Epithelial cell of alveolus of lung (primary cell): ENCODE measurements at places on chromosomes 1 and 21. TPM values are rescaled to one million over a fixed set of nuclear protein-coding genes. Genes with fewer than 3 reads are reported as not detected.

Gene KRTAP19-6
- not detected in 2 replicates for total RNA-seq

Gene NDUFS2
- 109 and 222 TPM in 2 replicates for total RNA-seq

Gene NUDT4B
- 36.4 and 38.8 TPM in 2 replicates for total RNA-seq

Gene RAP1GAP
- total RNA-seq, result 0.13 TPM in 1 of 2 replicates, not detected in the other

Gene TEX50
- not detected in 2 replicates for total RNA-seq

Gene CFHR4
- total RNA-seq, result not detected in 2 replicates

Gene ADCY10
- total RNA-seq, result 0.78 and 1.2 TPM in 2 replicates

Gene FMOD
- 4.7 and 18.1 TPM in 2 replicates for total RNA-seq

Gene ITPKB
- total RNA-seq, result 7.6 and 10.1 TPM in 2 replicates

Gene CYP4B1
- total RNA-seq, result not detected in 2 replicates
